ENCODE measurements at places on chromosomes 4 and X.

GRCh38 chr4:94413085-94413840, 38.5 kb upstream of the PDLIM5 start:
- DNase-seq: no peak

DNA sequence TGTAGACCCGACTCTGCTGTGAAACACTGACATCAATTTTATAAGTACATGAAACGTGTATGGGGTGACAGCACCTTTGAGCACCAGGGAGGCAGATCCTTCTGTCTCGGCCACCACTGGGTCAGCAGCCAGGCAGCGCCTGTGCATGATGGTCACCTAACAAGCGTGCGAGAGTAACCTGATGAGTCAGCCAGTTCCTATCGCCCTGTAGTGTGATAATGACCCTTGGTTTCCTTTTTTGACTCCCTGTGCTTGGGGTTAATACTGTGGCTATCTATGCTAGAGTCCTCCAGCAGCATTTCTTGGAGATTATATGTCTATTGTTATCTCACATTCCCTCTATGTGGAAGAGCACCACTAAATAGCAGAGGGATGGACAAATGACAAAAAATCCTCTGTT, 101.6 kb downstream of the NPNT start:
- no peak for DNase-seq

GRCh38 chr4:187179086-187180058, 455.7 kb upstream of the FAT1 start:
- DNase-seq: no peak

DNA sequence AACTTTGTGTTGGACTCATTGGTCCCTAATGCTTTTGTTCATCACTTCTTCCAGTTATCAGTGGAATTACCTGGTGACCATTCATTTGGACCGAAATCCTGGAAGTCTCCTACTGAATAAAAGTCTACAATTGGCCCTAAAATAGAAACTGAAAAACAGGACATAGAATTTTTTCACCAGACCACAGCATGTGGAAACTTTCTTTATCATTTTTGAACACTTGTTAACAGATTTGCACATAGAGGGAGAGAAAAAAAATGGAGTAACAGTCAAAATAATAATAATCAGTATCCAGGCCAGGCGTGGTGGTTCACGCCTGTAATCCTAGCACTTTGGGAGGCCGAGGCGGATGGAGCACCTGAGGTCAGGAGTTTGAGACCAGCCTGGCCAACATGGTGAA, 7.1 kb downstream of the EPGN start:
- no peak for DNase-seq

- DNase-seq: no peak
These were observed 83.5 kb upstream of the TSPAN5 start for GRCh38 chr4:98741952-98742351.

DNA sequence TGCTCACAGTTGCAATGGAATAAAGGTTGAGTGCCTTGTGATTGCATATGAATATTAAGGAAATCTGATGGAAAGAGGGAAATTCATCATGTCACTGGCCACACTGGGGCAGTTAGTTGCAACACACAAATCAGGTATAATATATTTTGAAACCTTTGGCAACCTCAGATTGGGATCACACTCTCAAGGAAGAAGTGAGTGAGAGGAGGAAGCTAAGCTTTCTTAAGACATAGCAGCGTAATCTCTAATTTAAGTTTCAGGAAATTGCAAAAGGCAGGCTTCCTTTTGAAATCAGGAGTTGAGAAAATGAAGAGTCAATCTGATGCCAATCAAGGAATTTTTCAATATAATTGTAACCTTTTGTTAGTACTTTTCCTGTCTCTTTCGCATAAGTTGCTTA, 12.3 kb upstream of the CLTRN start:
- DNase-seq: no peak

DNA sequence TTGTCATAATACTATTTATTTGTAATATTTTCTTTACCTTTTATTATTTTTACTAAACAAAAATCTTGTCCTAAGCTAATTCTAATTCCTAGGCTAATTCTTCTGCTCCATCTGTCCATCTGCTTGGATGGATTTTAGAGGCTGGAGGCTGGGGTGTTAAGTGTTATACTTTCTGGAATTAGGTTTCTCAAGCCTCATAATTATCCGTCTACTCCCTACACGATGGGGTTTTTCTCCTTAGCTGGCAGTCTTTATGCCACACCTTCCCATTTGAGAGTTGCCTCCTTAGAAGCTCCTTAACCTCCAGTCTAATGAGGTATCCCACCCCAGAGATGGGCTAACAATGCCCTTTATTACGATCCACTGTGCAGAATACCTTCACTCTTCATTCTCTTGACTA, 37.6 kb upstream of the LGI2 start:
- DNase-seq: no peak

DNA sequence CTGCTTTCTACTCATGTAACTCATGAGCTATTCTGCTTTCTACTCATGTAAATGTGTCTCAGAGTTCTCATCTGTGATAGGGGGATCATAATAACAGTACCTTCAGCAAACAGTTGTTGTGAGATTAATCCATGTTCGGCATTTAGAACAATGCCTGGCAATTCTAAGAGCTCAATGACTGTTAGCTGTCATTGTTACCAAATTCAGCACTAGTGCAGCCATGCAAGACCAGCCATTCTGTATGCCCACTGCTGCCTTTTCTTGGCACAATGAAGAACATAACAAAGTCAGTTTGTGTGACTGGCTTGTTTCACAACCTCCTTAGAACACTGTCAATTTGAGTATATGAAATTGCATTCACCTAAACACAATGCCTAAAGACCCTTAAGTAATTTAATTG, 163.2 kb downstream of the ANK2 start:
- DNase-seq: no peak

GRCh38 chr4:182765987-182766856, 151.0 kb downstream of the DCTD start:
- no peak for DNase-seq

DNA sequence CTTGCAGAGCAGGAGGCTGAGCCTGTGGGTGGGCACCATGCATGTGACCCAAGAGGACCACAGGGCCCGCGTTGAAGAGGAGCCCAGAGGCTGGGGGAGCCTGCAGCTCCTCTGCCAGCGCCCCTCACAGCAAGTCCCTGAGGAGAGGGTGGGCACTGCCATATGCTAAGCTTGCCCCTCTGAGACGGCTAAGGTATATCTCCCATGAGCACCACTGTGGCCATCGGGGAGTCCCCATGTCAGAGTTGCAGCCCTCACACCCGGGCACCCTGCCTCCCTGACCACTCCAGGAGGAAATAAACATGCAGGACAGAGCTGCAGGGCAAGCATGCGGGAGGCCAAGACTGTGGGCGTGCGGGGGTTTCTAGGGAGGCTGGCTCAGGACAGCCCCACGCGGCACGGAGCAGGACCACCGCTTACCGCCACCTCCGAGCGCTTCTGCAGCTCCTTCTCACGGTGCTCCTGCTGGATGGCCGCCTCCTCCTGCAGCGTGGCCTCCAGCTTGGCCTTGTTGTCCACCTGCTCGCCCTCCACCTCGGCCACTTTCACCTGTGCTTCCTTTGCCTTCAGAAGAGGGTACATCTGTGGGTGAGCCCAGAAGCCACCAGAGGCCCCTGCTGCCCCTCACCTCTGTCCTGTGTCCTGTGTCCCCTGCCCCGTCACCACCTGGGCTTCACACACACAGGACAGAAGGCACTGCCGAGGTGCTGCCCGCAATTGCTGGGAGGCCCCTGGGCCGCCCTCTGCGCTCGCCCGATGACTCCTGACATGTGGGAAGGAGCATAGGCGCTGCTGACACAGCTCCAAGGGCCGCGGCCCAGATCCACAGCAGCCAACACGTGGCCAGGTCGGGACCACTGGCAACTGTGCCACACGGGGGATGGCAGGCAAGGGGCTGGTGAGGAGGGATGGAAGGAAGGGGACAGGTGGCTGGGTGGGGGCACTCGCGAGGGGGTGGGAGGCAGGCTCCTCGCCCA, 29.8 kb downstream of the FGFR3 start:
- no peak for DNase-seq

DNA sequence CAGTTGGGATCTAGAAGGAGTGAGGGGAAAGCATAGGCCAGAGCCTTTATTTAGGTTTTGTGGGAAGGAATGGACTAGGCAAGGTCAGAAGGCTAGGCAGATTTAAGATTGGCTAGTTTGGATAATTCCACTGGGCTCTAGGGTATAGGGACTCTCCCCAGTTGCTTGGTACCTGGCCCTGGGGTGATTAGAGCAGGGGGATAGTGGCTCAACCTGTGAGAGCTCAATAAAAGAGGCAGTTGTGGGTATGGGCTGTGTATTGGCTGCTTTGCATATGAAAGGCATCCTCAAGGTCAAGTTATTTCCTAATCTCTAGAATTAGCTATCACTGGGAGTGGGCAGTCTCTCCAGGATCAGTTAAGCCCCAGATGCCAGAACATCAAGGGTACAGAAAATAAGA, 61.3 kb downstream of the ZNF81 start:
- DNase-seq: no peak

DNA sequence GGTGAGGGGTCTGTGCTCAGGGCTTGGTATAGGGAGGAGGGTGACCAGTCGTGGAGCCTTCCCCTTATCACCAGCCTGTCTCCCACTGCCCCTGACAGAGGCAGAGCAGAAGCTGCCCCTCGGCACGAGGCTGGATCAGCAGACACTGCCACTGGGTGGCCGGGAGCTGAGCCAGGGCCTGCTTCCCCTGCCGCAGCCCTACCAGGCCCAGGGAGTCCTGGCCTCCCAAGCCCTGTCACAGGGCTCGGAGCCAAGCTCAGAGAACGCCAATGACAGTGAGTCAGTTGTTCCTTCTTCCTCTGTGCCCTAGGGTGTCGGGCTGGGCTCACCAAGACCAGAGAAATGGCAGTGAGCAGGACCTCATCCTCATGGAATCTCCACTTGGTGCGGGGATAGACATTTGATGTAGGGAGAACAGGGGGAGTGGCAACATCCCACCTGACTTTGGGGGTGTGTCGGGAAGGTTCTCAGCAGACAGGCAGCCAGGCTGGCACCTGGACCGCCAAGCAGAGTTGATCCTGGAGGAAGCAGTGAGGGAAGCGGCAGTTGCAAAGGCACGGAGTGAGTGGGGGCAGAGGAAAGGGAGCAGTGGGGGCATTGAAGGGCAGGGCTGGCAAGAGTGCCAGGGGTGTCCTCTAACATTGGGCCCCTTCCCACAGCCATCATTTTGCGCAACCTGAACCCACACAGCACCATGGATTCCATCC, 14.3 kb upstream of the UBA1 start:
- no peak for DNase-seq

DNA sequence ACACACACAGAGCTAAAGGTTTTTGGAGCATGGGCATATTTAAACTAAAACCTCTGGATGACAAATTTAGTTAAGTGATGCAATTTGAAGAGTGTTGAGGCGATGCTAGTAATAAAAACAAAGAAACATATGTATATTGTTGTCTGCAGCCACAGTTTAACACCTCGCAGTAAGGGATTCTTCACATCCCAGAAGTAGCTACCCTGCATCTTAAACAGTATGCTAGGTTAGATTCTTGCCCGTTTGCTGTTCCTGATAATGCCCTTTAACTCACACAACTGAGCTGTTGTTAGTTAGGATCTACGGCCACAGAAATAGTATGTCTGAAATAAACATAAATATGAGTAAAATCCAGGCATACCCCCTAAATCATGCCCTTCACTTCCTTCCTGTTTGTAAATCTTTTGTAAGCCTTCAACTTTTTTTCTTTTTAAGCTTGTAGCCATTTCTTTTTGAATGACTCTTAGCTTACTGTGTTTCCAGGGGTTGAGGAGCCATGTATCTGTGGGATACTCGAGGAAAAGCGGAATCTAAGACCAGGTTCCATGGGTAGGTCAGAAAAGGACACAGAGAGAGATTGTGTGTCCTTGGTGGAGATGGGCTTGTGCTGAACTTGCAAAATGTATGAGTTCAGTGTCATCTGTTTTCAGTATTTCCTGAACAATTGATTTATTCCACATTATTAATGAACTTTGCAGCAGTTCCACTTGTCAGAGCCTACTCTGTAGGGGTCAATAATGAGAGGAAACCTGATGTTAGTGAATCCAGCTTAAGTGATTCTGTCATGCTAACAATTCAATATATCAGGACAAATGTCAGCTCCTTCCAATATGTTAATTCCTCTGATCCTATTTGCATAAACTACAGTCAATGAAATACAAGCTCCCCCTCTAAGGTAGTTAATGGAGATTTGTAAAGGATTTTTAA, 349.6 kb downstream of the GPAT3 start:
- DNase-seq: no peak

DNA sequence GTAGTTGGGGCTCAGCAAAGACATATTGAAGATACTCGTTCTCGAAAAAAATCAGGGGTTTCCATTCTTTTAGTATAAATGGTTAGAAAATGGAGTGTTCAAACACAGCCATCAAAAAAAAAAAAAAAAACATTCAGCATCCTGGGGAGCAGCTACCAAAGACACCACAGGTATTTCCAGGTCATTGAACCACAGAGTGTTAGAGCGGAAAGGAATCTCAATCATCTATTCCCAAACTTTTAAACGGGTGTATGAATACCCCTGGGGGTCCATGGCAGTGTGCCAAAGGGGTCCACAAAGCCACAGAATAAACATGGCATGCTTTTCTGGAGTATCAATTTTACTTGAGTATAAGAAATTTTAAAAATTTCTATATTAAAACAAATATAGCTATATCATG, 6.9 kb upstream of the FGF16 start:
- DNase-seq: no peak

DNA sequence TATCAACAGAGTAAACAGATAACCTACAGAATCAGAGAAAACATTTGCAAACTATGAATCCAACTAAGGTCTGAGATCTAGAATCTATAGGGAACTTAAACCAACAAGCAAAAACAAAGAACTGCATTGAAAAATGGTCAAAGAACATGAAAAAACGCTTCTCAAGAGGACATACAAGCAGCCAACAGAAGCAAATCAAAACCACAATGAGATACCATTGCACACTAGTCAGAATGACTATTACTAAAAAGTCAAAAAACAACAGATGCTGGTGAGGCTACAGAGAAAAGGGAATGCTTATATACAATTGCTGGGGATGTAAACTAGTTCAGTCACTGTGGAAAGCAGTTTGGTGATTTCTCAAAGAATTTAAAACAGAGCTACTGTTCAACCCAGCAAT, 255.7 kb downstream of the TMEM47 start:
- DNase-seq: no peak

GRCh38 chr4:108010167-108010566, 20.5 kb downstream of the HADH start:
- no peak for DNase-seq

DNA sequence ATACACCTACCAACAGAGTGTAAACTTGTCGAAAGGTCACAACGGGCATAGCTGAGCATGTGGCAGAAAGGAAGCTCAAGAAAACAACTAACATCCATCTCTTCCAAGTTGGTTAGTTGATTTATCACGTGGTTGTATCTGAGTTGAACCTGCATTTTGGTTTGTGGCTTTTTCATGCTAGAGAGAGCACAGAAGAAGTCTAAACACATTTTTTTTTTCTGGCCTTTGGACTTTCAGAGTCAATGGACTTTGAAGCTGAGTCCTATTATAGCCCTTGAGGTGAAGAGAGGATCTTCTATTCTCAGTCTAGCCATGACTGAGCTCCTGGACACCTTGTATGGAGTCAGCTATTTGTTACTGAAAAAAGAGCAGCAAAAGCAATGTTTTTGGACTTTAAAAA, 150.6 kb upstream of the TRPC5 start:
- DNase-seq: no peak

GRCh38 chrX:14528629-14529289, 577 bp upstream of the GLRA2 start:
- DNase-seq: peak; percentile 13

GRCh38 chr4:128488055-128488705, 200.6 kb upstream of the PGRMC2 start:
- no peak for DNase-seq

All from CD4-positive, alpha-beta T cell treated with Interleukin-4 for 4 hours (primary cell).